ENCODE measurements at places on chromosomes 16 and 17.
A peak's percentile ranks its signal among the peaks of the same experiment; 100 is the strongest.

GRCh38 chr16:2210386-2211365 lies at the start of gene BRICD5:
TSS of gene BRICD5 (minus strand) at chr16:2210863. CDS start at chr16:2210833, 30 bp downstream.
- DNase-seq, result no peak

DNA sequence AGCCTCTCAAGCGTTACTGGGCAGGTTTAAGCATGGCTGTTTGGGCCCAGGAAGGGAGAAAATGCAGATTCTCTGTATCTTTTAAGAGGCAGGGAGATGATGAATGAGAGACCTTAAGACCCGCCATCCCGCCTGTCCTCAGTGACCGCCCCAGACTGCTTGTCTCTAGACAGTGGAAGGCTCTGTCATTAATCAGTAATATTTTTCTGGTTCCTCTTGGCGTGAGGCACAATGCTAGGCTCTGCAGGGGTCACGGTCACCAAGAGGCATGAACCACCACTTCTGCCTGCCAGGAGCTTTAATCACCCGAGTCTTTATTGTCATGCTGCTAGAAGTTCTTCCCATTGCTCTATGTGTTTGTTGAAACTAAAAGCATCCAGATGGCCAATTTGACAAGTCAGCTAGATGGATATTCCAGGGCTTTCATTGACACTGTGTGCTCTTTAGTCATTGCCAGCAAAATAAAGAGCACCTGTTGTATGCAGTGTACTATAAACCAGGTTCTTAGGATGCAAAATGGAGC lies 3.2 kb downstream of the SLC6A2 start:
- no peak for DNase-seq

DNA sequence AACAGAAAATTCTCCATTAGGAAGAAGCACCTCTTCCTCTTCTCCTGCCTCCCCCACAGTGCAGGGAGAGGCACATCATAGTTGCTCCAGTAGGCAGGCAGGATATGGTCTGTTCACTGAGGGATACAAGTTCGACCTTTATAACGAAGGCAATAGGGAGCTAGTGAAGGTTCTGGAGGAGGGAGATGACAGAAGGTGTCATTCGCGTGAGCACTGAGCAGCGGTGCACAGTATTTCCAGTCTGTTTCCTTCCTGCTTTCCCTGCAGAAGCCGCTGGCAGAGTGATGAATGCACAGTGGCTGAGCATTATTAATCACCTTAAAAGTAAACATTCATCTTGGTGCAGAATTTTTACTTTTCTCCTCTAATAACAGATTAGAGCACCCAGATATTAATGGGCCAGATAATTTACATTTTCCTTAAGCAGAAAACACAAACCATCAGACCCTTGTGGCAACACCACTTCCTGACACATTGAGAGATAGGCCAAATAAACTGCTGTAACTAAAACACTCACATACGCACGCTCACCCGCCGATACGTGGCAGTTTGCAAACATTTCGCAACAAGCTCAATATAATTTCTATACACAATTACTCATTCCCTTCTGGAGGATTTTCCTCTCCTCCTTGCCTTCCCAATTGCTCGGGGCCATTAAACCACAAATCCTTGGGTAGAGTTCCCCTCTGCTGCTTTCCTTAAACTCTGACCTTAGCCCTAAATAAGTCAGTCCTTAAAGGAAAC lies 69.5 kb downstream of the AIPL1 start:
- DNase-seq, result peak; percentile 87

DNA sequence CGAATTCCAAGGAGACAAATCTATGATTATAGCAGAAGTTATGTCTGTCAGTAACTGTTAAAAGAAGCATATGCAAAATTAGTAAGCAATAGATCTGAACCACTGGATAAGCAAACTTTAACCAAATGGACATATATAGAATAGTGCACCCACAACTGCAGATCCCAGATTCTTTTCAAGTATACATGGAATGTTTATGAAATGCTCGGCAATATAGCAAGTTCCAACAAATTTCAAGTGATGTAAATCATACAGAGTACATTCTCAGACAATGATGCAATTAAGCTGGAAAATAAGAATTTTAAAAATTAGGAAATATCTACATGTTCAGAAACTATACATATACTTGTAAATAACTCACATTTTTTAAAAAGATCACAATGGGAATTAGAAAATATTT lies 8.4 kb upstream of the HELZ start:
- peak; percentile 65 for DNase-seq

DNA sequence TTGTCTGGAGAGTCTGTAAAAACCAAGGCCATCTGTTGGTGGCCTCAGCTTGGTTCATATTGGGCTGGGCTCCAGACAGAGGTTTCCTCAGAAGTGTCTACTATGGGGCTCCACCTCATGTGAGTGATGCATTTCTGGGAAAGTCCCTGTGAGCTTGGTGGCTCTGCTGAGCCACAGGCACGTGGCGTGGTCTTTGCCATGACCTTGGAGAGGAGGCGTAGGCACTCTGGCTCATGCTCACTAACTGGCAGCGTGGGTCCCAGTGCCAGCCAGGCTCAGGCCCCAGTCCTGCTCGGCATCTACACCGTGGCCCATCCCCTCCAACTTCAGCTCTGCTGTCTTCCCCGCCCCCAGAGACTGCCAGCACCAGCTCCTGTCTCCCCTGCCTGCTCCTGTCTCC lies 10.7 kb upstream of the SMTNL2 start:
- no peak for DNase-seq

- DNase-seq, result no peak
Measured at GRCh38 chr16:10907757-10908045, 30.7 kb downstream of the CIITA start.

All from fibroblast of villous mesenchyme (primary cell).